Caki2 (cell line): ENCODE measurements at places on chromosomes 4 and X. TPM values are rescaled to one million over a fixed set of nuclear protein-coding genes. Genes with fewer than 3 reads are reported as not detected.
A peak's percentile ranks its signal among the peaks of the same experiment; 100 is the strongest.

The TMEM131L gene
- total RNA-seq = 2.4 and 6.0 TPM in 2 replicates

The DTHD1 gene
- not detected in 2 replicates for total RNA-seq

The MAGEE1 gene
- total RNA-seq = 0.46 and 1.7 TPM in 2 replicates

The CDKL5 gene
- 0.34 and 0.35 TPM in 2 replicates for total RNA-seq

- DNase-seq = no peak
Measured at GRCh38 chr4:65561164-65561563, 109.1 kb downstream of the EPHA5 start.

DNA sequence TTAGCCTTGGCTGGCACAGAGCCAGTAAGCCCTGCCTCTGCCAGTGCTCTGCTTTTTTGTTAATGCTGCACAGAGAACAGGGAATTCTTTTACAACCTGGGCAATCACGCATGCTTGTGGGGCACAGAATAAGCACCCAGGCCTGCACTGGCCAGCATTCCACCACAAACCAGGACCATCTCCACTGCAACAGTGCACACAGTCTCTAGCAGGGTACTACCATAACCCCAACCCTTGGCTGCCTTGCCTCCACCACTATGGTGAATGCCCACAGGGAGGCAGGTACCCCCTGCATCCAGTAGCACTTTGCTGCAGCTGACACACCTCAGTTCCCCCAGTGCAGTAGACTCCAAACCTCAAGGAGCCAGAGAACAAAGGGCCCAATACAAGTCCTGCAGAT lies 19.2 kb upstream of the FAAH2 start:
- DNase-seq = no peak

- DNase-seq = no peak
Measured at GRCh38 chr4:86822136-86822535, 27.0 kb downstream of the SLC10A6 start.

GRCh38 chr4:88533937-88534750 lies 10.6 kb upstream of the PYURF start:
- no peak for DNase-seq

GRCh38 chrX:10549280-10549679 lies 71.1 kb downstream of the MID1 start:
- DNase-seq = no peak

- no peak for DNase-seq
Measured at GRCh38 chrX:68203211-68203610, 230.1 kb downstream of the OPHN1 start.

GRCh38 chr4:140858897-140859296 lies 102.7 kb upstream of the TBC1D9 start:
- DNase-seq = no peak

- DNase-seq = no peak
Measured at GRCh38 chrX:11435568-11435967, 142.4 kb downstream of the AMELX start.

DNA sequence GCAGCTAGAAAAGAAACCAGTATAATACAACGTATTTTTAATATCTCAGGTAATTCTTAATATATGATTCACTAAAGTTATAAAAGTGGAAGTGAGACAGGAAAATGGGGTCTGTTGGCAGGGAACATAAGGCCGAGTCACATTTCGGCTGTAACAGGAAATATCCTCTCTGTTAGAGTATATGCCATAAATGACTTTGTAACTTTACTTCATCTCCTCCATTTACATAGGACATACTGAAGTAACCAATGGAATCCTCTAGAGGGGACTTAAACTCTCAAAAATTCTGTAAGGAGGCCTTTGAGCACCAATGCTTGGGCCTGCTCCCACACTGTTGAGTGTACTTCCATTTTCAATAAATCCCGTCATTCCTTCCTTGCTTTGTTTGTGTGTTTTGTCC lies 71.3 kb downstream of the ANKRD17 start:
- DNase-seq = no peak

DNA sequence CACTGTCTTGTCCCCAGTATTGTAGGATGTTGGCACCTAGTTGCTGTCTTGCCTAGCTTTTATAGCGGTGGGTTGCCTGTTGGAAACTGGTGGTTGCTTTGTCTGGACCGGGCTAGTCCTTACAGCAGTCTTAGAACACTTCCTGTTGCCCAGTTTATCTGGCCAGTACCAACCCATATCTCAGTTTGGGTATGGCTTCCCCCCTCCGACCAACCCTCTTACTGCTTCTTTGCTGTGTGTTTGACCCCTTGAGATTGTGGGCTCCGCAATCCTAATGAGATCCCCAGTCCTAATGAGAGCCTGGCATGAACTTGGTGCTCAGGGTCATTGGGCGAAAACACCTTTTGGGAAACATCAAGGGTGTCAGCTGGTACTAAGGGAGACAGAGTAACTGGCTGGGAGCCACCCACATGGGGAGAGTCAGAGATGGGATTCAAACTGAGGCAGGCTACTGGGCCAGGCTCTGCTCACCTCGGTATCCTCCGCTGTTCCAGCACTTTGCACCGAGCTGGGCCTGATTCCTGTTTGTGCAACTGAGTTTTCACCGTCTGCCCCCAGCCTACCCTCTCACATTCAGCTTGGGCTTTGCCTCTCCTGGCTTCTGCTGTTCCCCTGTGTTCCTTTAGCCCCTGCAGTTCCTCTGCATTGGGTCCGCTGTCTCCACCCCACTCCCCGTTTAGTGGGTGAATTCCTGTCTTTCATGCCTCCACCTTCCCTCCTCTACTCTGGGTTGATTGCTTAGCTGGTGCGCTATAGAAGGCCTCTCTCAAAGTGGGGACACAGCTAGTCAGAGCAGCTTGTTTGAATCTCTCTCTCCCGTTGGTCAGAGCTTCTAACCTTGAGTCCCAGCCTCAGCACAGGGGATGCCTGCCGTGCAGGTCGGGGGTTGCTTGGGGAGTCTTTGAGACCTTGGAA lies 1.6 kb downstream of the TBC1D14 start:
- peak; percentile 25 for DNase-seq

DNA sequence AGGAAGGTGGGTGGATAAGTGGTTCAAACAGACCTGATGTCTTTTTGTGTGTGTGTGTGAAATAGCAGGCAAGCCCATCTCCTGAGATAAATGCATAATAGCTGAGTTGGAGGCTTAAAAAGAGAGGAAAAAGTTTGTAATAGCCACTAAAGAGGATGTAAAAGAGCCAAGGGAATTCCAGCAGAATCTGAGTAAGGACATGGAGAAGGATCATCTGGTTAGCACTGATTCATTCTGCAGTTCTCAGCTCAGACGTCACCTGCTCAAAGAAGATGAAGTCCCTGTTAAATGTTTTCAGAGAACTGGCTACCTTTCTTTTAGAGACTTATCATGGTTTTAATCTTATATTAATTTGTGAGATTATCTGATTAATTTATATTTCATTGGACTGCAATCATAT lies 21.0 kb upstream of the IL13RA2 start:
- DNase-seq = no peak

- no peak for DNase-seq
Measured at GRCh38 chr4:47990145-47990544, 26.3 kb downstream of the CNGA1 start.

GRCh38 chr4:185534866-185535611 lies at the start of gene PDLIM3:
Gene PDLIM3, minus strand, starts transcription at chr4:185535507. Its CDS starts 73 bp downstream, at chr4:185535434.
- peak; percentile 45 for DNase-seq

DNA sequence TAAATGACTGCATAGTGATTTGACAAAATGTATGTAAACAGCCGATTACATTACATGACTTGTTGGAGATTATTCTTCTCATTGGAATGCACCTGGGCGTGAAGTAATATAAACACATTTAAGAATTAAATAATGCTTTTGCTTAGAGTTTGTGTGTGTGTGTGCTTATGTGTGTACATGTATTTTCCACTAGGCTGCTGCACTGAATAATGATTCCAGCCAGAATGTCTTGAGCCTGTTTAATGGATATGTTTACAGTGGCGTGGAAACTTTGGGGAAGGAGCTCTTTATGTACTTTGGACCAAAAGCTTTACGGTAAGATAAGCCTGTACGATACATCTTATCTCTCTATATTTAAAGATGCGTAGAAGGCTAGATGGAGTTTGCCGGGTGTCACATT lies 12.6 kb downstream of the NEIL3 start:
- DNase-seq = no peak

- no peak for DNase-seq
Measured at GRCh38 chr4:41305476-41305875, 48.7 kb downstream of the UCHL1 start.
